ENCODE measurements at places on chromosomes 5 and 9. TPM values are rescaled to one million over a fixed set of nuclear protein-coding genes. Genes with fewer than 3 reads are reported as not detected.

The NUTM2F gene
- not detected for polyA plus RNA-seq

The AK8 gene
- 3.9 TPM for polyA plus RNA-seq

The RMI1 gene
- 26.8 TPM for polyA plus RNA-seq

The PCDHB9 gene
- 4.3 TPM for polyA plus RNA-seq

The PNPLA7 gene
- polyA plus RNA-seq, result 3.7 TPM
